ENCODE measurements at places on chromosomes 2 and 18.

GRCh38 chr18:69097349-69097748, 299.5 kb downstream of the CCDC102B start:
- DNase-seq: no peak

DNA sequence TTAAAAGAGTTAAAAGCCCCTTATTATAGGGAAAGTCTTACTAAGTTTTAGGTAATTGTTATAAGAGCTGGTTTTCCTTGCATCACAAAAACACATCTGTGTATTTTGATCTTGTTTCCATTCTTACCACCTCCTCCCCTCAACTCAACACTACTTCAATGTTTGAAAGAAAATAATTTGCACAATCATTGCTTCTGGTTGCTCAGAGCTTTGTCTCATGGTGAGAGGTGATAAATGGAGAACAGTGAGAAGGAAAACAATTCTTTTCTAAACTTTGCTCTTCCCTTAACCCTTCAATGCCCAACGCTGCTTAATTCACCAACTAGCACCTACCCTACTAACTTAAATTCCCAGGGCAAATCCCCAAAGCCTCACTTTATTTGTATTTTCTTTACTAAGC, 268.1 kb upstream of the LINC00305 start:
- DNase-seq: no peak

DNA sequence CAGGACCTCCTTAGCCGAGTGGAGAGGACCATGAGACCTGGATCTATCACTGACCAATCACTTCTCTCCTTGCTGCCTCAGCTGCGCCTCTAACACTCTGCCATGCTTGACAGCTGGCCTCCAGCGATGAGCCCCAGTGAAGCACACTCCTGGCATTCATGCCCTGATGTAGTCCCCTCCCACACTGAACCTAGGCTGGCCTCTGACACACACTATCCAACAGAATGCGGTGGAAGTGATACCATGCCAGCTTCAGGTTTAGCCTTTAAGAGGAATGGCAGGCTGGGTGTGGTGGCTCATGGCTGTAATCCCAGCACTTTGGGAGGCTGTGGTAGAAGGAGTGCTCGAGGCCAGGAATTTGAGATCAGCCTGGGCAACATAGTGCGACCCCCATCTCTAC, 73.7 kb upstream of the LAPTM4A start:
- no peak for DNase-seq

DNA sequence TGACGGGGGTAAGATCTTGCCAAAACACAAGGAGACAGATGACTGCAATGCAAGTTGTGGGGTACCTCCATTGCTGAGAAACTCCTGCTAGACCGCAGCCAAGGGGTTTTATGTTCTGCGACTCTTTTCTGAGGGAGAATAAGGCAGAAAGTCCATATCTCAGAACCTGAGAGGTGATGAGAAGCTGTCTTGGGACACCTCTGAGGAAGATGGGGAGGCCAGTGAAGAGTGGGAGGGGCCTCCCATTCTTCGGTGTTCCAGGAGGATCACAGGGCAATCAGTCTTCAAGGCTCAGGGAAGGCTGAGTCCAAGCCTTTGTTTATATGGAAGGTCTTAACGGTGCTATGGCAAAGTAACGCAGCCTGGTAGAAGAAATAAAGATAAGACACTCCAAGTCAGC, 18.0 kb downstream of the CYP27A1 start:
- DNase-seq: no peak

GRCh38 chr18:63079114-63079513, 240.5 kb downstream of the BCL2 start:
- DNase-seq: no peak

DNA sequence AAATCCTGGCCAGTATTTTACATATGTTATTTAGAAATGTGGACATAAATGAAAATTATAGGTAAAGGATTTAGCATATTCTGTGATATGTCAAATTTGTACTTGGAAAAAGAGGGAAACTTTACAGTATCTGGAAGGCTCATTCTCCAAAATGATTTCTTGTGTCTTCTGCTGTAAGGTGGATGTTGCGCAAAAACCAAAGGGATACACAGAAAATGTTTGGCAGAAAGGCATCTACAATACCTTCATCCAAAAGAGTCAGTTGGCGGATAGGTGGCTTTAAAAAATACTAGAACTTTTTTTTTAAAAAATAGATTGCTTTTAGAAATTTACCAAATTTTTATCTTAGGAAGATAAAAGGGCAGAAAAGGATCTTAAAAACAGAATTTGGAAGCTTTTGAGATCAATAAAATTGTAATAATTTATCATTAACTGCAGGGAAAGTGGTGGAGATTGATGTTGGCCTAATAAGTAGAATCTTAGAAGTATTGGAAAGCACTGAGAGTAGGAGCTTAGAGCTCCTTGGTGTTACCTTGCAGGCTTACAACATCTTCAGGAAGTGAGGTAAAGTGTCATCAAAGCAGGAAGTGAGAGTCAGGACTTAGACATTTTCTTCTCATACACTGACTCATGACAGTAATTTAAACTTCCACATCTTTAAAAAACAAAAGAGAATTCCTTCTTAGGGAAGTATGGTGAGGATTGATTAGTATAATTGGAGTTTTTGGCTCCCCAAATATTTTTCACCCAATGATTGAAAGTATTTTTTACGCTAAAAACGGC, 2.1 kb downstream of the NABP1 start:
- no peak for DNase-seq

DNA sequence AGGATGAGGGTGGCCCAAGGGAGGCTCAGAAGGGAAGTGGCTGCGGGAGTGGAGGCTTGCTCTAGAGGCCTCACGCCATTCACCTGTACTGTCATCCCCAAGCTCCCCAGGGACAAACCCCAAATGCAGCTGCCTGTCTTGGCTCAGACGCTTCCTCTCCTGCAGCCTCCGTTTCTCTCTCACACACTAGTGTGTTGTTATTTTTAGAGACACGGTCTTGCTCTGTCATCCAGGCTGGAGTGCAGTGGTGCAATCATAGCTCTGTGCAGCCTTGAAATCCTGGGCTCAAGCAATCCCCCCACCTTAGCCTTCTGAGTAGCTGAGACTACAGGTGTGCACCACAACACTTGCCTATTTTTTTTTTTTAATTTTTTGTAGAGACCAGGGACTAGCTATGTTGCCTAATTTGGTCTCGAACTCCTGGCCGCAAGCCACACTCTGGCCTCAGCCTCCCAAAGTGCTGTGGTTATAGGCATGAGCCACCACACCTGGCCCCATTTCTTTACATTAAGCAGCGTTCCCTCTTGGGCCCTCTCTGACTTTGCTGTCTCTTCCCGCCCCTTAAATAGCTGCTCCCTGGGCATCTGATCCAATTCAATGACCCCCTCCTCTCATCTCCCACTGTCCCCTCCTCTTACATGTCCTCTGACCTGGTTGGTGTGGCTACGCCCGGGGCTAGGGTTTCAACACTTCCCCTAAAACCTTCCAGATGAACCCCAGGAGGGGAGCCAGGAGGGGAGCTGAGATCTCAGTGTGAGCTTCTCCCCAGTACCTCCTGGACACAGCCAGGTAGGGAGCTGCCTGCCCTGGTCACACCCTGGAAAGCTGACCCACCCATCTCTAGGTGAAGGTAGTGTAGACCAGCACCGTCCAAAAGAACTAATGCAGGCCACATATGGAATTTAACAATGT, 24.0 kb upstream of the LOXHD1 start:
- no peak for DNase-seq

DNA sequence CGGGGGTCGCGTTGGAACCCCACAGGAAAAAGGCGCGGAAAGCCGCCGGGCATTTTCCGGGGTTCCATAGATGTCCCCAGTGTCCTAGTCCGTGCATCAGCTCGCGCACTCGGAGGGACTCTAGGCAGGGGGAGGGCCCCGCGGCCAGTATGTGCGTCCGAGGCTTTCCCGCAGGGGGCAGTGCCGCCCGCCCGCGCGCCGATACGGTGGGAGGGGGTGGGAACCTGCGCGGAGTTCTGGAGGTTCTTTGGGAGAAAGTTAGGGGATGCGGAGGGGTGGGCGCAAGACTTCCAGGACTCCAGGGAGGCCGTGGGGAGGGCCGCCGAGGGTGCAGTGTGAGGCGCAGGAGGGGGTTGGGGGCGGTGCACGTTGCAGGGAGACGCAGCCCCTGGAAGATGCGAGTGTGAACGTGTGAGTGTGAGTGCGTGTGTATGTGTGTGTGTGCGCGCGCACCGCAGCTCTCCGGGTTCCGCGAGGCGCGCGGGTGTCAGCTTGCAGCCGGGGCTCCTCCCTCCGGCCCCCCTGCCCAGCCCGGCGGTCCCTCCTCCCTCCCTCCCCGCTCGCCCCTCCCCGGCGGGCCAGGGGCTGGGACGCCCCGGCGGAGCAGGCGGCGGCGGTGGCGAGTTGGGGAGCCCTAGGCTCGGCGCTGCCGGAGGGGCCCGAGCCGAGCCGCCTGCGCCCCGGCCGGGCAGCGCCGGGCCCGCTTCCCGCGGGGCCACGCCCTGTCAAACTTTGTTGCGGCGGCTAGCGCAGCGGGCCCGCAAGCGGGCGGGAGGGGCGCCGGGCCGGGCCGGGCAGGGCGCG, at the start of gene TCF7L1:
Gene TCF7L1 (plus strand): TSS at position 559 of the 804 bp plus-strand sequence. CDS start 293 bp downstream, outside the sequence.
- no peak for DNase-seq

- no peak for DNase-seq
These were observed 33.1 kb downstream of the LHCGR start for GRCh38 chr2:48722391-48722790.

GRCh38 chr2:10584242-10584753, 105.5 kb downstream of the NOL10 start:
- no peak for DNase-seq

- peak; percentile 25 for DNase-seq
These were observed 49.2 kb downstream of the SIGLEC15 start for GRCh38 chr18:45874491-45875184.

DNA sequence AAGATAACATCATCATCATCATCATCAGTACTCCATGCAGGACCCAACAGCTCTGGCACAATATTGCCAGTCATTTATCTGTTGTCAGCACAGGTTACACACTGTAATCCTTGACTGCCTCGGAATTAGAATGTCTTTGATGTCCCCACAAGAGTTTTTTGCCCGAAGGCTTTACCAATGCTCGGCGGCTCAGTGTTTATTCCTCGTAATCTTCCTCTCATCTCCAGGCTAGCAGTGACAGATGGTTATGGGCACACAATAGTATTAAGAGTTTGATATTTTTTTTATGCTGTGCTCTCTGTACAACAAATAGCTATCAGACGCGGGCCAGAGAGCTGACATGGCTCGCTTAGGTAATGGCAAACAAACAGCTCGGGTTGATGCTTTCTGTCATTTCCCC, 515.2 kb downstream of the ZEB2 start:
- no peak for DNase-seq

- DNase-seq: no peak
These were observed 274.7 kb downstream of the ZNF521 start for GRCh38 chr18:25077038-25077943.
